ENCODE measurements at places on chromosomes 5 and 9. TPM values are rescaled to one million over a fixed set of nuclear protein-coding genes. Genes with fewer than 3 reads are reported as not detected.

GRCh38 chr9:136275655-136276429 is 28.1 kb downstream of the CCDC187 start:
- no peak overlapping the region for H3K27ac ChIP-seq
- H3K4me3 ChIP-seq = no peak overlapping the region
- no peaks in the 10 kb centered on the region for H3K27me3 ChIP-seq
- no peaks in the 10 kb centered on the region for H3K36me3 ChIP-seq

The FBXL7 gene
- not detected for polyA plus RNA-seq

The TMEM215 gene
- not detected for polyA plus RNA-seq

- H3K4me3 ChIP-seq = no peak overlapping the region
- H3K27me3 ChIP-seq = peaks cover 4% of the 10 kb centered on the region
- DNase-seq = no peak
- no peaks in the 10 kb centered on the region for H3K36me3 ChIP-seq
- H3K27ac ChIP-seq = no peak overlapping the region
- H3K4me1 ChIP-seq = no peaks in the 10 kb centered on the region
Measured at GRCh38 chr9:119834064-119834620, 464.9 kb upstream of the BRINP1 start.

The PCDHA2 gene
- not detected for polyA plus RNA-seq

The ENTPD2 gene
- not detected for polyA plus RNA-seq

GRCh38 chr5:167460449-167461020 is 830.9 kb upstream of the WWC1 start:
- no peak overlapping the region for H3K27ac ChIP-seq
- no peaks in the 10 kb centered on the region for H3K4me1 ChIP-seq
- H3K4me3 ChIP-seq = no peak overlapping the region
- no peaks in the 10 kb centered on the region for H3K27me3 ChIP-seq
- DNase-seq = no peak
- H3K36me3 ChIP-seq = no peaks in the 10 kb centered on the region

DNA sequence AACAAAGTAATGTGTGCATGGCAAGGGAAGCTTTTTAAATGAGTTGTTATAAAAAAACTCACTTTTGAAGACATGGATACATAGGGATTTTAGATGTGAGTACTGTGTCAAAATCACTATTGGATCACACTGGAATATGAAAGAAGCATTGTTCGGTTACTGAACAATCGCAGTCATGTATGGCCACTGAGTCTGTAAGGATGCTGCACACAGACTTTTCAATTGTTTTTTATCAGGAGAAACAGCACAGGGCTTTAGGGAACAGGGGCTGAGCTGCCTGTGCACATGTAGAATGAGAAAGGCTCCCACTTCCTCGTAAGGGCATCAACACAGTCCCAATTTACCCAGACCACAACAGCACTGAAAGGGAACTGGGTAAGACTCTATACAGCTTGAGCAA is 1333.9 kb upstream of the DMAC1 start:
- no peaks in the 10 kb centered on the region for H3K4me1 ChIP-seq
- DNase-seq = no peak
- no peaks in the 10 kb centered on the region for H3K36me3 ChIP-seq
- no peaks in the 10 kb centered on the region for H3K27me3 ChIP-seq

DNA sequence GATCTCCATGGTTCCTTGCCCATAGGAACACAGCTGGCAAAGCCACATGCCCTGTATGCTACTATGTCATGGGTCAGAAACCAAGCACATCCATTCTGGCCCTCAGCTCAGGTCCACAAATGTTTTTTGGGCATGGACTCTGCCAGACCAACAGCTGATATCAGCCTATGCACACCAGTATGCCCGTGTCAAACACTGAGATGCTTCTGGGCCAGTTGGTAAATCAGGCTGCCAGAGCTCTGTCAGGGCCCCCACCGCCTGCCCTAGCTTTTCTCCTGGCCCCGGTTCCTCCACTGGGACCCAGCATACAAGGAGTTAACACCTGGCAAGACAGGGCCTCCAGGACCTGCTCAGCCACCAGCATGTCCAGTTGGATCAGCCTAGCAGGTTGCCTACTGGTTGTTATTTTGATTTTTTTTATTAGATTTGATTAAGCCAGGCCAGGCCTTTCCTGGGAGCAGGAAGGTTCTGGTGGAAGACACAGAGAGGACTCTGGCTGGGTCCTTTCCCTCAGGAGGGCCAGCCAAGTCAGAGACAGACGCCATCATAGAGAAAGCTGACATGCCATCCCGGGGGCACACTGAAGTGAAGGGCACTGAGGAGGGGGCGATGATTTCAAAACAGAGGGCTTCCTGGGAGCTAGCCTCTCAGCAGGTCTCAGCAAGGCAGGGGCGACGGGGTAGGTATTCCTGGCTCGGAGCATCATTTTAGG is 65.8 kb downstream of the TSTD2 start:
- DNase-seq = no peak

- no peak overlapping the region for H3K4me3 ChIP-seq
- H3K27me3 ChIP-seq = no peaks in the 10 kb centered on the region
- no peak for DNase-seq
- no peak overlapping the region for H3K27ac ChIP-seq
- H3K36me3 ChIP-seq = no peaks in the 10 kb centered on the region
- peaks cover 23% of the 10 kb centered on the region for H3K4me1 ChIP-seq
Measured at GRCh38 chr5:10503997-10504793, 59.7 kb upstream of the ANKRD33B start.

The TOMM5 gene
- 127 TPM for polyA plus RNA-seq

- H3K36me3 ChIP-seq = peaks cover 16% of the 10 kb centered on the region
- DNase-seq = no peak
- peak overlapping the region; percentile 9 for H3K27ac ChIP-seq
- peaks cover 71% of the 10 kb centered on the region for H3K27me3 ChIP-seq
- H3K4me1 ChIP-seq = peaks cover 8% of the 10 kb centered on the region
Measured at GRCh38 chr5:73419465-73420390, 28.8 kb downstream of the FOXD1 start.

The TLE1 gene
- polyA plus RNA-seq = 241 TPM

The PRDM9 gene
- polyA plus RNA-seq = not detected

DNA sequence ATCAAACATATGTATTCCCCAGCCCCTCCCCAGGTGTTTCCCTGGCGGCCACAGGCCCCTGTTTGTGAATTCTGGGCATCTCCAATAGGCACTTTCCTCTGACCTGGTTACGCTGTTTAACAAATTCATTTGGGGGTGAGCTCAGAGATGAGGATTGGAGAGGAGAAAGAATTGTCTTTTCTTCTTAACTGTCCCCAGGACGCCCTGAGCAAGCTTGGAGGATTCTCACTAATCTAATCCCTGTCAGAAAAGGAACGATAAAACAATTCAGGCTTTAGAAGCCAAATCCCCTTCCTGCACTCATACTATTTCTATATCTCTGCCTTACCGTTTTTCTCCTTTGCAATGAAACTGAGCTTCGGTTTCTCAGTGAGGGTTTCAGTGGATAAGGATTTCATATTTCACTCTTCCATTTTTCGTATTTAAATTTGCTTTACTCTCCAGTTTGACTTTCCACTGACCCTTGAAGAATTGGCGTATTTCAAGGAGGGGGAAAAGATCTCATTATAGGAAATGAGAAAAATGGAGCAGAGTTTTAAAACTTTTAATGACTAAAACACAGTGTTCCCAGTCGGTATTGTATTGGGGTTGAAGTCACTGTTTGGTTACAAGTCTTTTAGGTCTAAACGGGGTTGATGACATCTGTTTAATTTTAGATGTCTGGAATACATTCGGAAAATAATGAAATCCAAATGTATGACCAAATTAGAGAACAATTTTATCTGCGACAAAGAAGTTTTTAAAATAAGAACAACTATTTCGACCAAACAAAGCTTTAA is 180.1 kb downstream of the MACROH2A1 start:
- H3K4me3 ChIP-seq = no peak overlapping the region
- peaks cover 19% of the 10 kb centered on the region for H3K27me3 ChIP-seq

- H3K27me3 ChIP-seq = no peaks in the 10 kb centered on the region
- no peak overlapping the region for H3K27ac ChIP-seq
- H3K36me3 ChIP-seq = peaks cover 10% of the 10 kb centered on the region
- no peaks in the 10 kb centered on the region for H3K4me1 ChIP-seq
- no peak for DNase-seq
Measured at GRCh38 chr9:127133739-127134167, 11.3 kb upstream of the ANGPTL2 start.

The SLC27A6 gene
- not detected for polyA plus RNA-seq

The FSTL4 gene
- 0.22 TPM for polyA plus RNA-seq

GRCh38 chr5:6407558-6408259 is 29.4 kb upstream of the MED10 start:
- H3K4me3 ChIP-seq = no peak overlapping the region
- H3K36me3 ChIP-seq = no peaks in the 10 kb centered on the region
- DNase-seq = no peak
- no peaks in the 10 kb centered on the region for H3K4me1 ChIP-seq
- peaks cover 40% of the 10 kb centered on the region for H3K27me3 ChIP-seq

The TMEM267 gene
- 41.7 TPM for polyA plus RNA-seq

- no peak overlapping the region for H3K27ac ChIP-seq
- no peak for DNase-seq
- no peak overlapping the region for H3K4me3 ChIP-seq
- H3K4me1 ChIP-seq = peaks cover 9% of the 10 kb centered on the region
- no peaks in the 10 kb centered on the region for H3K36me3 ChIP-seq
- no peaks in the 10 kb centered on the region for H3K27me3 ChIP-seq
Measured at GRCh38 chr9:96423322-96423984, 5.3 kb upstream of the ZNF367 start.

- no peak for DNase-seq
- no peaks in the 10 kb centered on the region for H3K36me3 ChIP-seq
- peaks cover 5% of the 10 kb centered on the region for H3K27me3 ChIP-seq
- peaks cover 11% of the 10 kb centered on the region for H3K4me1 ChIP-seq
Measured at GRCh38 chr5:176436656-176437055, 11.5 kb upstream of the FAF2 start.

DNA sequence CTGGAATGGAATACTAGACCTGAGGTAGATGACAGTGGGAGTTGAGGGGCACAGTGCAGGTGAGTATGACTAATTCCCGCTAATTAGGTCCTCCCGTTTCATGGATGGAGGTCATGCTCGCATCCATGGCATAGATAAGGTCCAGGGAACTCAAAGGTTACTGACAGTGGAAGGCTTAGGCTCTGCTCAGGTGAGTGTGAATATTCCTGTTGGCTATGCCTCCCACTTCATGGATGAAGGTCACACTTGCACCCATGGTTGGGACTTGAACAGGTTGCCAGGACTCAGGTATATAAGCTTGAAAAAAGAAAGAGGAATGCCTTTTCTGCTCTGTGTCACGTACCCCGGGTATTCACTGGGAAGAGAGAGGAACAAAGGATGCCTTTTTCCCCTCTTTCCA is 19.8 kb upstream of the UNC13B start:
- H3K36me3 ChIP-seq = peaks cover 7% of the 10 kb centered on the region
- H3K27ac ChIP-seq = no peak overlapping the region
- H3K4me3 ChIP-seq = no peak overlapping the region
- H3K27me3 ChIP-seq = peaks cover 4% of the 10 kb centered on the region
- no peak for DNase-seq
- no peaks in the 10 kb centered on the region for H3K4me1 ChIP-seq

The SLC25A2 gene
- not detected for polyA plus RNA-seq

- no peak overlapping the region for H3K4me3 ChIP-seq
- no peaks in the 10 kb centered on the region for H3K36me3 ChIP-seq
- H3K27ac ChIP-seq = no peak overlapping the region
- no peak for DNase-seq
- no peaks in the 10 kb centered on the region for H3K4me1 ChIP-seq
Measured at GRCh38 chr5:74556006-74556405, 84.5 kb downstream of the ENC1 start.

The EGFLAM gene
- polyA plus RNA-seq = not detected

- H3K4me3 ChIP-seq = peak overlapping the region; percentile 45
- no peak overlapping the region for H3K27ac ChIP-seq
- H3K36me3 ChIP-seq = no peaks in the 10 kb centered on the region
- DNase-seq = no peak
- no peaks in the 10 kb centered on the region for H3K4me1 ChIP-seq
Measured at GRCh38 chr5:161190778-161191177, 338.8 kb upstream of the ATP10B start.

The SLC45A2 gene
- polyA plus RNA-seq = not detected

DNA sequence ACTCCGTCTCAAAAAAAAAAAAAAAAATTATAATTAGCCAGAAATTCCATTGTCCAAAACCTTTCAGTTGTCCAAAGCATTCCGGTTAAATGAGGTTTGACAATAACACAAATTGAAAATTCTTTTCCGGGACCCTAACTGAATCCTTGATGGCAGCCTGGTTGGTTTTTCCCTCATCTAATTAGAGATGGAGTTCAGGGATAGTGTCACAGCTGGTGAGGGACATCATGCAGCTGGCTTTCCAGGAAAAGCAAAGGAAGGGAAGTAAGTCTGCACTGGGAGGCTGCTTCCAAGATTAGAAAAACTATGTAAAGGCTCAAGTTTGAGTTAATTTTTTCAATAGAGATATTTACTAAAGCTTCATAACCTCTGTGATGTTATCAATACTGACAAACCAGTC is 195.4 kb downstream of the ADAMTS12 start:
- no peak overlapping the region for H3K4me3 ChIP-seq
- no peak for DNase-seq
- no peaks in the 10 kb centered on the region for H3K4me1 ChIP-seq

DNA sequence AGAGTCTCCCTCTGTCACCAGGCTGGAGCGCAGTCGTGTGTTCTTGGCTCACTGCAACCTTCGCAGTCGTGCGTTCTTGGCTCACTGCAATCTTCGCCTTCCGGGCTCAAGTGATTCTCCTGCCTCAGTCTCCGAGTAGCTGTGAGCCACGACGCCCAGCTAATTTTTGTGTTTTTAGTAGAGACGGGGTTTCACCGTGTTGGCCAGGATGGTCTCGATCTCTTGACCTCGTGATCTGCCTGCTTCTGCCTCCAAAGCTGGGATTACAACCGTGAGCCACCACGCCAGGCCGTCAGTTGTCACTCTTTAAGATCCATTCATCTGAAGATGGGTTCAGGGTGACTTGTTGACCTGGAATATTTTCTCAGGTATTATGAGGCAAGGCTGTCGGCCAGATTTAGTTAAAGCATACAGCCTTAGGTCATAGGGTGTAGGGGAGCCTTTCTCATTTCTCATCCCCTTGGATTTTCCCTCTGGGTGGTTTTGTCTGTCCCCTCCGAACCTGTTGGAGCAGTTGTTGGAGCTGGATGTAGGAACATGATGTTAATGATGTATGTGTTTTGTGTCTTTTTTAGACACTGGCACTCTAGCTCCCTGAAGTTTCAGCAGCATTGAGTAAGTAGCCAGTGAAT is 1.6 kb downstream of the SLC22A5 start:
- no peaks in the 10 kb centered on the region for H3K36me3 ChIP-seq
- peak overlapping the region; percentile 49 for H3K27ac ChIP-seq
- no peak for DNase-seq
- no peaks in the 10 kb centered on the region for H3K27me3 ChIP-seq
- peaks cover 17% of the 10 kb centered on the region for H3K4me1 ChIP-seq

GRCh38 chr9:36018891-36019720 is 17.6 kb upstream of the RECK start:
- H3K4me3 ChIP-seq = no peak overlapping the region
- no peak overlapping the region for H3K27ac ChIP-seq
- peaks cover 6% of the 10 kb centered on the region for H3K4me1 ChIP-seq
- no peaks in the 10 kb centered on the region for H3K36me3 ChIP-seq

The EGR1 gene
- polyA plus RNA-seq = 125 TPM

- H3K27me3 ChIP-seq = no peaks in the 10 kb centered on the region
- H3K27ac ChIP-seq = no peak overlapping the region
- DNase-seq = no peak
- no peak overlapping the region for H3K4me3 ChIP-seq
- H3K4me1 ChIP-seq = no peaks in the 10 kb centered on the region
Measured at GRCh38 chr9:17470036-17470813, 108.6 kb upstream of the SH3GL2 start.

The CFAP157 gene
- not detected for polyA plus RNA-seq

Data from naive B cell (primary cell).